ENCODE measurements at places on chromosomes 4 and X. TPM values are rescaled to one million over a fixed set of nuclear protein-coding genes. Genes with fewer than 3 reads are reported as not detected.

GRCh38 chrX:6041630-6042029 lies 187.0 kb downstream of the NLGN4X start:
- DNase-seq = no peak

DNA sequence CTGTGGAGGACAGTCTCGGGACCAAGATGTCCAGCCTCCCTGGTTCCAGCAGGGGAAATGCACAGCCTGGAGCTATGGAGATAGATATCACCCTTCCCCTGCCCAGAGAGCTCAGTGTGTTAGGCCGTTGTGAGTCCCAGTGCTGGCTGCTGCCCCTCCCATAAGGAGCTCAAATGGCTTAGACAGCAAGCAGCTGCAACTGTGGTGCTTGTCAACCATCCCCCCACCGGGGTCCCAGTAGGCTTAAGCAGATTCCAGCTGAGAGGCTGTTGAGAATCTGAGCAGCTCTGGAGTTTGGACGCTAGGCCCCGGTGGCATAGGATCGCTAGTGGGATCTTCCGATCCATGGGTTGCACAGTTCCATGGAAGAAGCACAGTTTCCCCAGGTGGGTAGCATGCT lies 181.8 kb upstream of the POF1B start:
- DNase-seq = no peak

DNA sequence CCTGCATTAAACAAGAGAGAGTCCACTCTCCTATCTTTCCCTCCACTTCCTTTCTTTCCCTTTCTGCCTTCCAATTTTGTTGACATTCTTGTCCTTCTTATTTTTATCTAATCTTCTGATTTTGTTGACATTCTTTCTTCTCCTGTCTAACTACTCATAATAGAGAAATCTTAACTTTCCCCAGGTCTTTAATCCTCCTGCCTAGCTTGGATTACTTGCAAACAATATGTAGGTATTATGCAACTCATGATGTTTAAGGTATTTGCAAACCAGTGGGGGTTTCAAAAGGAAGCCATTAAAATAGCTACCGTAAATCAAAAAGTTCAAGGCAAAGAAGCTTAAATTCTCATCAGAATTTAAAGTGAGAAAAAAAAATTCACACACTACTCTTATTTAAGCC lies 53.9 kb downstream of the PROM1 start:
- no peak for DNase-seq

GRCh38 chrX:81238166-81238565 lies 36.3 kb downstream of the SH3BGRL start:
- no peak for DNase-seq

Gene HTR2C
- polyA plus RNA-seq = not detected
